ENCODE measurements at places on chromosomes 7 and 10.
A peak's percentile ranks its signal among the peaks of the same experiment; 100 is the strongest.

GRCh38 chr7:65938336-65938895 lies 43.6 kb downstream of the GUSB start:
- DNase-seq = no peak

GRCh38 chr10:113520261-113520660 lies 32.6 kb upstream of the HABP2 start:
- DNase-seq = no peak

- DNase-seq = no peak
Observed at GRCh38 chr10:114532226-114532625, 125.8 kb downstream of the ABLIM1 start.

DNA sequence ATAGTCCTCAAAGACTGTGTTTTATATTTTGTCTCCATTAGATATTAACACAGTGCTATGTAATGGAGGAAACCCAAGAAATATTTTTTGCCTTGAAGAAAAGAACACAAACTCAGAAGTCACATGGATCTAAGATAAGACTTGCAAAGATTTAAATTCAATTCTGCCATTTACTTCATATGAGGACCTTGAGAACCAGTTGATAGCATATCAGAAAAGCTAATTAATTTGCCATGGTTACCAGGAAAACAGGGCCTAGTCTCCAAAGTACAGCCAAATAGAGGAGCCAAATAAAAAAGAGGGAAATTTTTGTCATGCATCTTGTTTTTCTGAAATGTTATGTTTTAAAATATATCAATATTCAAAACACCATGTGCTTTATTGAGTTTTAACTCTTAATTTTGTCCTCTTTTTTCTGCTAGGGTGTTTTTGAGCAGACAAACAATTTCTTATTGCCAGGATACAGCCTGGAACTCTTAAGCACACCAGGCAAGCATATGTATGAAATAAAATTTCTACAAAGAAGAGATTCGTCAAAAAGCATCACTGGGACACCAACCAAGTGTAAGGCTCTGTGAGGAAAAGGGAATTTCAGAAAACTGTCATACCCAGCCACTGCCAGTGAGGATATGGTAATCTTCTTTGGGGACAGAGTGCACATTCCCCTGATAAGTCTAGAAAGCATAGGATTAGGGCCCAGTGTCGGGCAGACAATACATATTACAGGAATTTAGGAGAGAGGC lies 10.6 kb upstream of the TOMM7 start:
- DNase-seq = no peak

DNA sequence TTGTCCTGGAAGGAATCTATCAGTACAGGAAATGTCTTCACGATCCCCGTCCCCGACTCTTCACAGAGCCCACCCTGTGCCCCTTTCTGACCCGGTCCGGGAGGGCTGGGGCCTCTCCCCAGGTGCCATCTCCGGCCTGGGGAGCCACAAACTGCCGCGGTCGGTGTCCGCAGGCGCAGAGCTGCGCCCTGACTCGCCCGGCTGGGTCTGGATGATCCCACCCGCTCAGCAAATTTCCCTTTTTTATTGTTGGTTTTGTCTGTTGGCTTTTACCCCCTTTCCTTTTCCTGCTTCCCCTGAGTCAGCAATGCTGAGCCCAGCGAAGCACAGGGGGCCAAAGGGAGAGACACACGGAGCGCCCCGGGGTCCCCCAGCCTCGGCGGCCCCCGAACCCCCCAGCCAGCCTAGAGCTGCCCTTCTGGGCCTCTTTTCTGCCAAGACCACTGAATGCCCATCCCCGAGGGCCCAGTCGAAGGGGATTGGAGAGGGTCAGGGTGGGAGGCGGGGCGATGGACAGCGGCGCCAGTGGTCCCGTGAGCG lies 30.9 kb downstream of the LEP start:
- DNase-seq = no peak

DNA sequence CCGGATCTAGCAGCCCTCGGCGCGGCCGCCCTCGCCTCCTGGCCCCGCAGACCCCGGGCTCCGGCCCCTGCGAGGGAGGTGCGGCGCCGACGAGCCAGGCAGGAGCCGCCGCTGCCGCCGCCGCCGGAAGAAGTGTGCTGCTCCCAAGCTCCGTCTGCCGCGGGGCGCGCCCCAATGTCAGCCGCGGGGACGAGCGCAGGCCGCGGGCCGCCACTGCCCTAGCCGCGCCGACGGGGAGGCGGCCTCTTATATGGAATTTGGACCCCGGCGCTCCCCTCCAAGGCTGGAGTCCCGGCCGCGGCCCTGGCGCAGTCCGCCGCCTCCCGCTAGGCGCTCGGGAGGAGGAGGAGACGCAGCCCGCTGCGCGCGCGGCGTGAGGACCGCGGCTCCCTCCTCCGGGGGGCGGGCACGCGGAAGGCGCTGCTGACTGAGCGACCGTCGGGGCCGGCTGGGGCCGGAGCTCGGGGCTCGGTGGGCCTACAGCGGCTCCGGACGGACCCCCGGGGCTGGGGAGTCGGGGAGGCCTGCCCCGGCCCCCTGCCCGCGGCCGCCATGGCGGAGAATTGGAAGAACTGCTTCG lies at the start of gene TRIM8:
TSS of gene TRIM8 (plus strand) at position 414 of the 580 bp plus-strand sequence. CDS start at position 553, 139 bp downstream.
- peak; percentile 79 for DNase-seq

DNA sequence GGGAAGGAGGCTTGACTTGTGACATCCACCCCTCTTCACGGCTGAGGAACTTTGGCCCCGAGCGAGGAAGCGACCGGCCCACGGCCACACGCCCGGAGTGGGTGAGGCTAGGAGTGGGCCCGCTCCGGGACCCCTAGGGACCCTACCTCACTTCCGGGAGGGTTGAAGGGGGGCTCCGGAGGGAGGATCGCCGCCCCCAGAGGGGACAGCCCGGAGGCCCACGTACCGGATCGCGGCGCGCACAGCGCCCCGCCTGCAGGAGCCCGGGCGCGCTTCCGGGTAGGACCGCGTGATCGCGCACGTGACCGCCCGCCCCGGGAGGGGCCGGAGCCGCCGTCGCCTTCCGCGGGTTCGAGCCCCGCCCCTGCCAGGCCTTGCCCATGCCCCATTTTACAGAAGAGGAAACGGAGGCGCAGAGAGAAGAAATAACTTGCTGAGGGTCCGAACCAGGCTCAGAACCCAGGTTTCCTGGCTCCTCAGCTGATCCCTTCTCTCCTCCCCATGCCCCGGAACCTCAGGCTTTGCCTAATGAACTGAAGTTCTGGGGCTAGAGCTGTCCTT lies at the start of gene HPS1:
TSS of gene HPS1 (minus strand) at position 275 of the 561 bp plus-strand sequence. CDS start 3,695 bp downstream, outside the sequence.
- peak; percentile 93 for DNase-seq

GRCh38 chr10:131845505-131846239 lies 55.1 kb upstream of the PPP2R2D start:
- peak; percentile 18 for DNase-seq

DNA sequence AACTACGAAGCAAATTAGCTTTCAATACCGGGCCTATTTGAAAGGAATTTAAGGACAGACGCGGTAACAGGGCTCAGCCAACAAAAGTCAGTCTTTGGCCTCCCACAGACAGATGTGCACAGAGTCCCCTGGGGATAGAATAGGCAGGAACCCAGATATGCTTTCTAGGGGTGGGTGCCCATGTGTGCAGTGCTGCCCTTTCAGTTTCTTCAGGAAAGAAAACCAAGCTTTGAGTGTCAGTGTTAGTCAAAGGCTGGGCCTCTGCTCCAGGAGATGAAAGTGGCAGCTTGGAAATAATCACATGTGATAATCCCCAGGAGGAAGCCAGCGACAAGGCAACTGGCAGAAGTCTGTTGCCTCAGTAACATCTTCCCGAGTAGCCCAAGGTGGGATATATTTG lies 43.8 kb upstream of the CSTF2T start:
- DNase-seq = no peak

DNA sequence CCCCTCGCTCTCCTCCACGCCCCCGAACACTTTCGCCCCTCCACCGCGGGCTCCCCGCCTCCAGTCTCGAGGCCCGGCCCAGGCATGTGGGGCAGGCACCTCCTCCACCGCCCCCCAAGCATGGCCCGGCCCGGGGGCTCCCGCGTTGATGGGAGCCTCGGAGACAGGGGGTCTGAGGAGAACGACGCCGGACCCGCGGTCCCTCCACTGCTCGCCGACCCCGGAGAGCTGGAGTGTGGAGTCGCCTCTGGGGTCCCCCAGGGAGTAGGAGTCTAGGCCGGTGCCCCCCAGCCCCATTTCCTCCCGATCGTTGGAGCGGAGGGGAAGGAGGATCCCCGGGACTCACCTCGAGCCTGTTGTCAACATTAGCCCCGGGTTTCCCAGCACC lies 206 bp downstream of the UPF2 start:
- peak; percentile 81 for DNase-seq

DNA sequence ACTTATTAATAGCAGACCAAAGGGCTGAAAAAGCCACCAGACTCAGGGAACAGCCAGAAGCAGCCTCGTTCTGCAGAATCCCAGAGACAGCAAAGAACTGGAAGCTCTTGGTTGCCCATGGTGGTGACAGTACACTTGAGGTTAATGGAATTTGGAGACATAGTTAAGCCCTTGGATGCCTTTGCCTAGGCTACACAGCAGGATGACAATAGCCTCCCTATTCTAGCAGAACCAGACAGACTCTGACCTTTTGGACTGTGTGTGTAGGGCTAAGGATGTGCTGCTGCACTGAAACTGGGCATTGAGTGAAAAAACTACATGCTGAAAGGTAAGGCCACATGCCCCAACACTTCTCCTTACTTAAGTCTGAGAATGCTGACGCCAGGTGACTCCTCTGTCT lies 22.7 kb downstream of the OTUD1 start:
- no peak for DNase-seq

- DNase-seq = no peak
Observed at GRCh38 chr10:33801705-33802104, 467.2 kb upstream of the NRP1 start.

GRCh38 chr10:102763037-102763607 lies 19.4 kb downstream of the WBP1L start:
- DNase-seq = no peak

DNA sequence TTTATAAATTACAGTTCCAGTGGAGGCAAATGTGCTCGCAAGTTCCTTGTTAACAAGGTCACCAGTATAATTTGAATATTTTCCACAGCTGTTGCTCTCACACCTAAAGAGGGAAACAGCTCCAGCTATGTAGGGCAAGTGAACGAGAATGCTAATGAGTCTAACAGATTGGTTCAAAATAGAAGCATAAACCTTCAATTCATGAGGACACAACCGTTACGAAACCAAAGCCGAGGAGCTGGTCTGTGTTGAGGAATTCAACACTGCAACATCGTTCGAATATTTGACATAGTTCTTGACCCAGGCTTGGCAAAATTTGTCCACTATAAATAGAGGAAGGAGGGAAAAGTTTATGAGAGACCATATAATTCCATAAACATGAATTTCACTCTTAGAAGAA lies 161.3 kb downstream of the KLF6 start:
- no peak for DNase-seq

GRCh38 chr7:93140582-93141191 lies 7.5 kb downstream of the SAMD9L start:
- DNase-seq = no peak

GRCh38 chr10:71212318-71213126 lies at the start of gene UNC5B:
Gene UNC5B (plus strand): TSS chr10:71212570. CDS start chr10:71212986, 416 bp downstream.
- peak; percentile 81 for DNase-seq

- DNase-seq = no peak
Observed at GRCh38 chr10:109914966-109915365, 8.3 kb downstream of the XPNPEP1 start.

GRCh38 chr10:86298501-86299001 lies 68.0 kb downstream of the GRID1 start:
- peak; percentile 29 for DNase-seq

DNA sequence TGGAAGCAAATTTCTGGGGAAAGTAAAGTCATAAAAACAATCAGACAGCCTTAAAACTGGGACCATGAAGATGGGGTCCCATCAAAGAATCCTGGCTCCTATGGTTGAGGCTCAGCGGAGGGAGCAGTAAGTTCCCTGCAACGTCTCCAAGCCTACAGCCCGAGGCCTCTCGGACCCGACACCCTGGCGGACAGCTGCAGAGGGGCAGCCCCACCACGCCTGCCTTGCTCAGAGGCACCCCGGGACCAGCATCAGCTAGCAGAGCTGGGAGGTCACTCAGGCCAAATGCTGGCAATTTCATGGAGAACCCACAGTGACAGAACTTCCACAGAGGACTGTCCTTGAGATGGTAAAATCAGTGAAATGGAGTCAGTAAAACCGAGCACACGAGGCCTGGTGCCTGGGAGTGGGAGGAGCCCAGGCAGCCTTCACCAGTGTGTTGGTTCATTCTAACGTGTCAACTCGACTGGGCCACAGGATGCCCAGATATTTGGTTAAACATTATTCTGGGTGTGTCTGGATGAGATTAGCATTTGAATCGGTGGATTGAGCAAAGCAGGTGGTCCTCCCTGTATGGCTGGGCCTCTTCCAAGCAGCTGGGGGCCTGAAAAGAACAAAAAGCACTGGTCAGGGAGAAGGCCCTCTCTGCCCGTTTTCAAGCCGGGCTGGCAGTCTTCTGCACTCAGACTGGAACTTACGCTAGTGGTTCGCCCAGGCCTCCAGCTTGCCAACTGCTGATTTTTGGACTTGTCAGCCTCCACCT lies 96.2 kb upstream of the INSIG1 start:
- no peak for DNase-seq

DNA sequence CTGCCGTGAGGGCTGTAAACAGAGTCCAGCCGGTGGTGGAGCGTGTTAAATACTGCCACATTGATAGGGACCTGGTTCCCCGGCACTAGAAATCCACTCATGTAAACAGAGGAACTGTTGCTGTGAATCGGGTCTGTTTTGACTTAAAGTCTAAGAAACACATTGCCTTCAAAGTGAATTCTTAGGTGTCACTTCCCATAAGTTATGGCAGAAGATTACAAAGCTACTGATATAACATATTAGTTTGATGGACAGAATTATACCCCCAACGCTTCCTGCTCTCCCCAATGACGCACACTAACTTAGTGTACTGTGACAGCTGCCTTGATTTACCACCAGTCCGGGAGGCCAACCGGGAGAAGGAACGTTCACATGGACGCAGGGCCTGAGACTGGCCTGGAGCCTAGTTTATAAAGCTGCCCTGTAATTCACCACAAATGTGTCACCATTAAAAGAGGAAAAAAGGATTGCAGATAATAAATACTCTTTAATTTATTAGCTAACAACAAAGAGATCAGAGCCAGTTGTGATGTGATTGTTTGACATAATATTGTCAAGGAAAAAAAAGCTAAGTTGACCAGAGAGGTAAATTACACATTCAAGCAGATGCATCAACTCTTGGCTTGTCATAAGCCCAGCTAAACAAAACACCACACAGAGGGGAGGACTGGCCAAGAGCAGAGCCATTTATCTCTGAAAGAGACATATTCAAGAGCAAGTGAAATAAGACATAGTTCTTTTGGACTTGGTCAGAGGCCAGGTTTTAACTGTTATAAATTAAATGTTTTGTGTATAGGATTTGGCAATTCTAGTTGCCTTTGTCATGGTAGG lies 820.6 kb downstream of the LRMDA start:
- DNase-seq = no peak
